ENCODE measurements at places on chromosomes 11 and 22.

- DNase-seq: no peak
Observed at GRCh38 chr11:119672597-119672996, 56.4 kb downstream of the NECTIN1 start.

DNA sequence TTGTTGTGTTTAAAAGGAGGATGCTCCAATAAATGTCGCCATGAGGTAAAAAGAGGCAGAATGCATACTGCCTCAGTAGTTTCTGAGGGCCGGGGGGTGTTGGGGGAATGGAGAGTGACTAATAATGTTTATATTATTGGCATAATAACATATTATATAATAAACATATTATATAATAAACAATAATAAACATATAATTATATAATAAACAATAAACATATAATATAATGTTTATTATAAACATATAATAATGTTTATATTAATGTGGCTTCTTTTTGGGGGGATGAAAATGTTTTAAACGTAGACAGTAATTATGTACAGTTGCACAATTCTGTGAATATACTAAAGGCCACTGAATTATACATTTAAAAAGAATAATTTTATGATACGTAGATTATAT is 35.6 kb downstream of the TRIM66 start:
- no peak for DNase-seq

DNA sequence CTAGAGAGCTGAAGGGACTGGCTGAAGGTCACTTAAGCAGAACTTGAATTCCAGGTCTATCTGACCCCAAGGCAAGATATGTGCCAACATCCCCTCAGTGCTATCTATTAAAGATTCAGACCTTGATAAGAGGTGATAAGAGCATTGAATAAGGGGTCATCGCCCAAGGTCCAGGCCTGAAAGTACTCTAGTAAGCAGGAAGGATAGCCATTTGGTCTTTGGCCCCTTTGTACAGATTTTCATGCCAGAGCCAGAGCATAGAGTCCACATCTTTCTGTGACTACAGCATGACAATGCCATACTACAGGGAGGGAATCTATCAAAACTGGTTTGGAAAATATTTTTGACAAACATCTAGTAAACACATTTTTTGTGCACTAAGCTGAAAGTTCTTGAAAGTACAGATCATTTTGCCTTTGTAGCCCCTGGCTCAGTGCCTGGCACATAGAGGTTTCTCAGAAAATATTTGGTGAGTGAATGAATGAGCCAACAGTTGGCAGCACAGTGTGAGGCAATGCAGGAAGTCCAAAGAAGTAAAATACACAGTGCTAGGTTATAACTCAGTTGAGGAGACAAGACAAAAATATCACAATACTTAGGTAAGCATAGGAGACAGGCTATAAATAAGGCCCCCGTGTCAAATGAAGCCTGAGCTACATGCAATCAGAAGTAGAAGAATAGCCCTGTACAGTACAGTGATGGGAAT is 15.1 kb upstream of the RRAS2 start:
- DNase-seq: no peak

- DNase-seq: no peak
Observed at GRCh38 chr11:128238521-128239265, 348.7 kb downstream of the ETS1 start.

DNA sequence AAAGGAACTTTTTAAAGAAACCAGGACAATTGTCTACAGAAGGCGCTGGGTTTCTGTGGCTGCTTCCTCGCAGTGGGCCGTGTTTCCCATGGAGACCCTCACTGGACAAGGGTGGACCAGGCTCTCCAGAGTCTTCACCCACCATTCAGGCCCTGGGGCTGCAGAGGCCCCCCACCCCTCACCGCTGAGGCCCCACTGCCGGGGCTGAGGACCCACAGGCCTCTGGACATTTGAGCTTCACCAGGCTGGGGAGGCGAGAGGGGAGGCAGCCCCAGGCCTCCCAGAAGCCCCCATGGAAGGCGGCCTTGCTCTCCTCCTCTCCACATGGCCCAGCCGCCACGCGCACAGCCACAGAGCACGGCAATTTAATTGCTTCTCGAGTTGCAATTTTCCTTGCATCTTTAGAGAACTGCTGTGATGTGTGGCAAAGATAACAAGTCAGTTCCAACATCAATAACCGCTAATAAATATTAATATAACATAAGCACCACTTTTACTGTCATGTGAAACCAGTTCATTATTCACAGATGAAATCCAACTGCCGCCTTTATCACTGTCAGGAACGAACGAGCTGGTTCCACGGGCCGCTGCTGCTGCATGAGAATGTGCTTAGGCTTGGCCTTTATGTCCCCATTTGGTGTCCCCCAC is 81.0 kb downstream of the PHF21B start:
- no peak for DNase-seq

DNA sequence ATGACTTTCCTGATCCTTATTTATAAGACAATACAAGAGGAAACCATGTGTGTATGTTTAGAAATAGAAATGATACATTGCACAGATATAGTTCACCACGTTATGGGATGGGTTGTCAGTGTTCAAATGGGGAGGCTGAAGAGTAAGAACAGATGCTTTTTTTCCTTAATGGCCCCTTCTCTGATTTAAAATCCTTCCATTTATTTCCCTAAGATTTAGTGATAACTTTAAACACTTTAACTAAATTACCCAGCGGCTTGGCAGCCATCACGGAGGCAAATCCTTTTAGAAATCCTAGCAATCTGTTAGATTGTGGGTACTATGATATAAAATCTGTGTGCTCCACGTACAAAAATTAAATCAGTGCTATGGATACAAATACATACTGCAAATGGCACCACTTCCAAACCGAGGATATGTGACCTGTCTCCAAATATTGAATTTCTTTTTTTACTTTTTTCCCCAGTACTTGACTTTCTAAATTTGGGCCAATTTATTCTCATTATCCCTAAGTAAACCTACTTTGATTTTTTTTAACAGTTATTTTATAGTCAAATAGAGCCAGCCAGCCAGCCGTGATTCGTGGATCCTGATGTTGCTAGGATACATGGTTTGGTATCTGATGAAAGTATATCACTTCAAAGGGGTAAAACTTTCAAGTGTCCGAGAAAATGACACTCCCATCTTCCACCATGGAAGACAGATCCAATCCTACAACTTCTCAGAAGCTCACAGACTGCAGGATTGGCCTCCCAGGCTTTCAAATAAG is 46.1 kb downstream of the BDNF start:
- DNase-seq: no peak

DNA sequence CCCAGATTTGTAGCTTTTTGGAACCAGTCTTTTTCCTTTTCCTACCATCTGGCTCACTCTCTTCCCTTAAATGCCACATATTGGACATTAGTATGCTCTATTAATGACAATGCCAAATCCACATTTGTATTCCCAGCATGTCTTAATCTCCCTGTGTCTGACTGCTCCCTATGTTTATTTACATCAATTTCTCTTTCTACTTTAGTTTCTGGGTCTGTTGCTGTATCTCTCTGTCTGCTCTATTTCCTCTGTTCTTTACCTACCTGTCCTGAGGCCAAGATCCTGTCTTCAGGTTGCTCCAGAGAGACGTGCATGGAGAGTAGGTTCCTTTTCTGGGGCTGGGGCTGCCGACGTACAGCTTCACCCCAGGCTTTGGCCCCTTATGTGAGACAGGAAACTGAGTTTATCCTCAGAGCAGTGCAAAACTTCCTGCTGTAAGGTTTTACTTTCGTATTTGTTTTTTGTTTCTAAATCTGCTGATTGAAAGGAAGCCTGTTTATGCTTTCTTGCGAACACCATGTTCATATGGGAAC is 25.6 kb downstream of the OR2AG2 start:
- no peak for DNase-seq
